ENCODE measurements at places on chromosomes 2 and 18. TPM values are rescaled to one million over a fixed set of nuclear protein-coding genes. Genes with fewer than 3 reads are reported as not detected.

CYP1B1 gene
- 17.5 TPM for total RNA-seq

PLEKHM3 gene
- 6.9 TPM for total RNA-seq

TCF7L1 gene
- total RNA-seq: 41.8 TPM

GRCh38 chr2:183964565-183964964 lies 633.8 kb upstream of the ZNF804A start:
- no peak for DNase-seq

DNA sequence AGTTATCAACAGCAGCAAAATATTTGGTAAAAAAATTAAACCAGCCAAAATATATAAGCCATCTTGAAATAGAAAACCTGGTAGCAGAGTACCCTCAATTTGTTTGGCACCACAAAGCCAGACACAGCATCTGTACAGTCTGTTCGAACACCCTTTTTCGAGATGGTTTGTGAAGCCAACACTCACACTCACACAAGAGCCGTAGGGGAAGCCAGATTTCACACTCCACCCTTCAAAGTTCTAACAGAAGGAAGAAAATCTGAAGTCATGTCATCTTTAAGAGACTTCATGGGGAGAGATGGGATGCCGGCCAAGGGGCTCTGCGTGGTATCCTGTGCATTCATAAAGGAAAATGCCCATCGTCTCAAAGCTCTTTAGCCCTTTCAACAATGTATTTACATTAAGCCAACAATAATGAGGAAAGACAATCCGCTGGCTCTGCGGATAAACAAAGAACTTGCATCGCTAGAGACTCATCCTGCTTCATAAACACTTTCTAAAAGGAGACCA lies 451.5 kb upstream of the CHST9 start:
- DNase-seq: no peak

DNA sequence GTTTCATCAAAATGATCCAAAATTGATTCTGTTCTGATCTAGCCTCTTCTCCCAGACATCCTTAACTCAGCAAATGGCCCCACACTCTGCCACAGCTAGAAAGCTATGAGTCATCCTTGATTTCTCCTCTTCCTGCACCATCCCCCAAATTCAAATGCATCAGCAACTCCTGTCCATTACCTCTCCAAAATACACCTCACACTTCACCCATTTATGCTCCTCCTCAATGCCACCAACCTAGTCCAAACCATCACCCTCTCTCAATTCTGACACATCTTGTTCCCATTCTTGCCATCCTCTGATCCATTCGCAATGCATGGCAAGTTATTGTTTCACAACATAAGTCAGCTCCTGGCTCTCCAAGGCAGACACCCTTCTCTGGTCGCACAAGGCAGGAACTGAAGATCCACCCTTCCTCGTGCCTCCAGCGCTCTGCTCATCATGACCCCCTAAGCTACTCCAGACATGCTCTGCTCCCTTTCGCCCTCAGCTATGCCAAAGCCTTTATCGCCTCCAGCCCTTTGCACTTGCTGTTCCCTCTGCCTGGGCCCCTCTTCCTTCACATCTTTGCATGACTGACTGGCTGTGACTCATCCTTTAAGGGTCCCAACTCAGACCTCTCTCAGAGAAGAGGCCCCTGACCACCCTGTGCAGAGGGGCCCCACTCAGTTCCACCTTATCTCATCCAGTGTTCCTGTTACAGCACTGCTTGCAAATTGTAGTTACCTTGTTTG lies 83.6 kb downstream of the MREG start:
- DNase-seq: no peak

GRCh38 chr2:21535826-21536225 lies 412.1 kb downstream of the TDRD15 start:
- no peak for DNase-seq

- no peak for DNase-seq
These were observed 157.7 kb upstream of the SERPINE2 start for GRCh38 chr2:224196810-224197209.

DNA sequence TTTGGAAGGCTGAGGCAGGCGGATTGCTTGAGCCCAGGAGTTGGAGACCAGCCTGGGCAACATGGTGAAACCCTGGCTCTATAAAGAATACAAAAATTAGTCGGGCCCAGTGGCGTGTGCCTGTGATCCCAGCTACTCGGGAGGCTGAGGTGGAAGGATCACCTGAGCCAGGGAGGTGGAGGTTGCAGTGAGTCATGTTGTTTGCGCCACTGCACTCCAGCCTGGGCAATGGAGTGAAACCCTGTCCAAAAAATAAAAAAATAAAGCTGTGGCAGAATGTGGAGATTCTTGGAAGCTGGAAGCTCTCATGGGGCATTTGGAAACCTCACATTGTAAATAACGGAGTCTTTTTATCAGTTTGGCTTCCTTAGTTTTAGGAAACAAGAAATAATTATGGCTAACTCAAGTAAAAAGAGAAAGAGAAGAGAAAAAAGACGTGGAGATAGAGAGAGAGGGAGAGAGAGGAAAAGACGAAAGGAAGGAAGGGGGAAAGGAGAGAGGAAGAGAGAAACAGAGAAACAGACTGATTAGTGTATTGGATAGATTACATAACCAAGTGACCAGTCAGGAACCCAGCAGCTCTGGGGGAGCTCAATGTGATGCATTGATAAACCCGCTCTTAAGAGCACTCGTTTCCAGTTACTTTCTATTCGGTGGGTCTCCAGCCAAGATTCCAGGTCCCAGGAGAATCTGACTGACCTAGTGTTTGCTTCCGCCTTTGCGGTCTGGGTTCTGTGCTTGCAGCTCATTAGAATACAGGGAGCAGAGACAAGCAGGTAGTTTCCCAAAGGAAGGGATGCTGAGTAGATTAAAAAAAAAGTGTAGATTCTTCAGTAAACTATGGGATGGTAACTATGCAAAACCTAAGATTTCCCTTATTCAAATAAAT lies 1.1 kb upstream of the SPAST start:
- DNase-seq: no peak
